ENCODE measurements at places on chromosomes 2 and 18.

GRCh38 chr2:12990523-12990922 lies 273.8 kb downstream of the TRIB2 start:
- no peak for DNase-seq

- no peak for DNase-seq
These were observed 67.8 kb downstream of the DIS3L2 start for GRCh38 chr2:232029346-232029745.

GRCh38 chr18:32138332-32138982 lies 46.8 kb downstream of the RNF138 start:
- no peak for DNase-seq

DNA sequence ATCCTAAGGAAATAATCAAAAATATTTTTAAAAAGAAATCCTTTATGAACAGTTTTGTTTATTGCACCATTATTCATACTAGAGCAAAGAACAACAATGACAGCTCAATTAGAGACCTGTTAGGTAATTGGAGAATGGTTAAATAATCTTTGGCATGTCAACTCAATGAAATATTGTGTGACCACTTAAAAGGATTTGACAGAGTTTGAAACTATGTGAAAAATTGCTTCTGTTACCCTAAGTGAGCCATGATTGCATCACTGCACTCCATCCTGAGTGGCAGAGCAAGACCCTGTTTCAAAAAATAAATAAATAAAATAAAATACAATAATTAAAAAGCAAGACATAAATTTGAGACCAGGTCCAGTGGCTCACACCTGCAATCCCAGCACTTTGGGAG lies 66.1 kb upstream of the ATP8B1 start:
- no peak for DNase-seq

DNA sequence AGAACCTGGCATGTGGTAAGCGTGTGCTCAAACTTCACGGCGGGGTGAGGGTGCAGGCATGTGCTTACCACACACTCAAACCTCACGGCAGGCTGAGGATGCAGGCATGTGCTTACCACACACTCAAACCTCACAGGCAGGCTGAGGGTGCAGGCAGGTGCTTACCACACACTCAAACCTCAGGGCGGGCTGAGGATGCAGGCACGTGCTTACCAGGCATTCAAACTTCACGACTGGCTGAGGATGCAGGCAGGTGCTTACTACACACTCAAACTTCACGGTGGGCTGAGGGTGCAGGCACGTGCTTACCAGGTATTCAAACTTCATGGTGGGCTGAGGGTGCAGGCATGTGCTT lies 105.0 kb upstream of the ALKAL2 start:
- DNase-seq, result no peak

DNA sequence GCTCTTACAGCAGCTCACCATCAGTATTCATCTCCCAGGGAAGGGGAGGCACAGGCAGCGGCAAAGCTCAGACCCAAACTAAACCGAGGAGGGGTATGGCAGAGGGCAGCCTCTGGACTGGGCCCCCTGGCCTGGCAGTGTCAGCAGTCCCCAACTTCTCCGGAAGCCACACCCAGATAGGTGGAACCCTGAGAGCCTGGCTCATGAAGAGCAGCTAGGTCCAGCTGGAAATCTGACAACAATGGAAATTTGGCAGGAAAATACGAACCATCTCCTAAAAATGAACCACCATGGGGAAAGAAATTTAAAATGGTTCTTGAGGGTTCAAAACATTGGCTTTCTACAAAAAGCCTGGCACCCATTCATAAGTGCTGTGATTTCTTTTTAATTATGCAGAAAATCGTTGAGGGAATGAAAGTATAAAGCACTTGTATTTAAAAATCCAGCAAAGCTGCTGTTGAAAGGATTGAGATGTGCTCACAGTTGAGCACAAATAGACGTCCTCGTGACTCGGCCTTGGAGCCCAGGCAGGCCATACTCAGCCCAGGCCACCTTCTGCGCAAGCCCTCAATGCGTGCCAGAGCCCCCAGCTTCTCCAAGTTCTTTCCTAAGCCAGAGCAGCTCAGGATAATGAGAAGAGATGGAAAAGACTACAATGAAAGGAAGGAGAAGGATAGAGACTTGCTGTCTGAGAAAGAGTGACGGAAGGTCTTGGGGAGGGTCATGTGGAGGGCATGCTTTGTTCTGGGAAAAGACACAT lies 93.0 kb downstream of the COL6A3 start:
- DNase-seq, result no peak

GRCh38 chr2:229164545-229165249 lies 106.4 kb downstream of the PID1 start:
- no peak for DNase-seq
